ENCODE measurements at places on chromosomes 11 and 22.

- DNase-seq, result no peak
Measured at GRCh38 chr11:76564364-76564763, 106.2 kb downstream of the LRRC32 start.

GRCh38 chr22:25563761-25564319 is 635 bp upstream of the GRK3 start:
- peak; percentile 17 for DNase-seq

- DNase-seq, result peak; percentile 75
Measured at GRCh38 chr22:19607192-19608002, 83.2 kb upstream of the CLDN5 start.

DNA sequence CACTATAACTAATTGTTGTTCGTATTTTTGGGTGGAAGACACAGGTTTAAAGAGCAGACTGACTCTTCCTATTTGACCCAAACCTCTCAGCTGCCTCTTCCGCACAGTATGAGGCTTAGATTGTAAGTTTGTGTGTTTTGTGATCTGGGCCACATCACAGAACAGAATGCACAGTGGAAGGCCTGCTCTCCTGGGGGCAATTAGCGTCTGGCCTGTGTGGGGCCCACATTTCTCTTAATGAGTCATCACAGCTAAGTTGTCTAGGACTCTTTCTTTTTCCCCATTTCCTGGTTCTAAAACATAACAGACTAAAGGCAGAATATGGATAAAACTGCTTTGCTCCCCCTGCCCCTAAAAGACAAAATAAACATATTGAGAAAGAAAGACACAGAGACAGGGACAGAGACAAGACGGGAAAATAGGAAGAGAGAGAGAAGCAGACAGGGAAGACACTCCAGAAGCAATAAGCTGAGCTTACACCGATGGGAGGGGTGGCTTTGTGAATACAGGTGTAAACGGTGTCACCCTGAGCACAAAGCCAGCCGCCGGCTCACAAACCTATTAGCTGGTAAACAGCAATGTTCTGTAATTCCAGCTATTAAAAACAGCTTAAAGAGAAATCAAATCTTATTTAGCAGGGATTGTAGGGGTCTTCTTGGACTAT is 127.4 kb upstream of the OPCML start:
- peak; percentile 52 for DNase-seq

DNA sequence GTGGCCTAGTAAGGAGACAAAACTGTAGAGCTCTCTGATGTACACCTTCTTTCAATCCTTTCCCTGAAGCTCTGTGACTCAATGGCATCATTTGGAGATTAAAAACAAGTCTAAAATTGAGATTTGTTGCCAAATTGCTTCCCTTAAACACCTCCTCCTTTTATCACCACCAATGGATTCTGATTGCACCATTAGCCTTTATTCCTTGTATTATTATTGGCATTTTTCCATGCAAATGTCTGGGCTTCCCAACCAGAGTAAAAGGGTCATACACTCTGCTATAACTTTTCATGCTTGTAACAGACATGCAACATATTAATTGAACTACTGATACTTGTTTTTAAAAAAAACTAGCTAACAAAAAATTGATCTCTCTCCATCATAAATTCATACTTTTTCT is 124.2 kb downstream of the CCDC34 start:
- no peak for DNase-seq

- DNase-seq, result no peak
Measured at GRCh38 chr11:110077831-110078325, 15.3 kb upstream of the ZC3H12C start.

- no peak for DNase-seq
Measured at GRCh38 chr11:99275521-99275920, 254.8 kb downstream of the CNTN5 start.

- no peak for DNase-seq
Measured at GRCh38 chr11:106998116-106998915, 20.0 kb downstream of the GUCY1A2 start.

DNA sequence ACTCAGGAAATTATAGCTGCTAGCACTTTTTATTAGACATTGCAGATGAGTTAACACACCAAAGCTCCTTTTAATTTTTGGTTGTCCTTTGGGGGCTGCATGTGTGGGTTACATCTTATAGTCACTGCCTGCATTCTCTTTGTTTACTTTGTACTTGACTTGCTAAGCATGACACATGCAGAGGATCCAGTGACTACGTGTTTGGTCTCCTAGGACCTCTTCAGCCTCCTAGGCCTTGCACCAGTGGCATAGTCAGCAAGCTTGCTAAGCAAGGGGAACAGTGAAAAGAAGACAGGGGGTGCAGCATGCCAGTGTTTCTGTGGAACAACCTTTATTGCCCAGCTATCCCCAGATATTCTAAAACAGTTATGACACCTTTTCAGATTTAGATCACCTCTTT is 108.2 kb downstream of the PAX6 start:
- peak; percentile 36 for DNase-seq

- no peak for DNase-seq
Measured at GRCh38 chr22:50621948-50622722, 5.8 kb downstream of the ARSA start.

- peak; percentile 66 for DNase-seq
Measured at GRCh38 chr11:20010156-20010850, 150.0 kb downstream of the DBX1 start.

DNA sequence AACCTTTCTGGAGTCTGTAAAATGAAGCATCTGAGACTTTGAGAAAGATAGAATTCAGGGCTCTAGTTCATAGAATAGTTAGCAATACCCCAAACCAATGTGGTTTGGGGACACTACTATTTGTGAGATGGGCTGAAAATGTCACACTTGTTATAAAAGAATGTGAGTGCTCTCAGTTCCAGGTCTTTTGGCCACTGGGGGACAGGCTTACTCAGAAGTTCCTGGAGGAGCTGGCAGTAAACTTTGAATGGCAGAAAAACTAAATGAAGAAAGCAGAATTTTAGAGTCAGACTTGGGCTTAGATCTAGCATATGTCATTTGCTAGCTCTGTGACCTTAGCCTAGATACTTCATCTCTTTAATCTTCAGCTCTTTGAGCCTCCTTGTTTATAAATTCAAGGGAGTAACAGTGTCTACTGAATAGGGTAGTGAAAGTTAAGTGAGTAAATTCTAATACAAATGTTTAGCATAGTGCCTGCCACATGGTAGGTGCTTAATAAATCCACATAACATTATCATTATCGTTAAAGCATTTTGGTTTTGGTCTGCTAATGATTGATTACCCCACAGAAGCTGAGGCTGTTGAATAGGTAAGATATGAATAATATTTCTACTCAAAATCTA is 3.7 kb downstream of the LYVE1 start:
- no peak for DNase-seq

- no peak for DNase-seq
Measured at GRCh38 chr11:65778901-65779668, 1.7 kb downstream of the AP5B1 start.

All from NCI-H1092 treated with DMSO at 0.1 percent for 48 hours (cell line).